Inflammatory macrophage treated with lipopolysaccharide for 4 hours (primary cell): ENCODE measurements at places on chromosomes 6 and 20.

DNA sequence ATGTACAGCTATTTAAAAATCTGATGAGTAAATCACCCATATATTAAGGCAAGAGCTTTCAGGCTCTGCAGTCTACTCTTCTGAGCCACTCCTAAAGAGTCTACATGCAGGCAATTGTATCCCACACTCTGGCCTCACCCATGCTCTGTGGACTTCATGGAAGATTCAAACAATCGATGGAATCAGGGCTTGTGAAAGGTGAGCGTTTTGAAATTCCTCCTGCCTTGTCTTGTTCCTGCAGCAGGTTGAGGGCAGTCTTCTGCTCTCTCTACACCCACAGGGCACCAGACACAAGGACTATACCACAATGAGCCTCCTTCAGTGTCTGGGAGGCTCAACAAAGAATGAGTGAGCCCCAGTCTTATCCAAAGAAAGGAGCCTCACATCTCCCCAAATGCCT, 51.1 kb downstream of the TBC1D7 start:
- DNase-seq, result no peak

- no peak for DNase-seq
Measured at GRCh38 chr20:24589815-24590177, 120.4 kb downstream of the SYNDIG1 start.

DNA sequence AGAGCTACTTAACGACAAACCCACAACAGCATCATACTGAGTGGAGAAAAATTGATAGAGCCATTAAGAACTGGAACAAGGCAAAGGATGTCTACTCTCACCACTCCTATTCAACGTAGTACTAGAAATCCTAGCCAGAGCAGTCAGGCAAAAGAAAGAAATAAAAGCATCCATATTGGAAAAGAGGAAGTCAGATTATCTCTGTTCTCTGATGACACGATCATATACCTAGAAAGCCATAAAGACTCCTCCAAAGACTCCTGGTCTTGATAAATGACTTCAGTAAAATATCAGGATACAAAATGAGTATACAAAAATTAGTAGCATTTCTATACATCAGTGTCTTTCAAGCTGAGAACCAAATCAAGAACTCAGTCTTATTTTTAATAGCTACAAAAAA, 17.0 kb upstream of the FHL5 start:
- DNase-seq, result no peak

- DNase-seq, result no peak
Measured at GRCh38 chr6:147137986-147138385, 66.2 kb upstream of the STXBP5 start.

DNA sequence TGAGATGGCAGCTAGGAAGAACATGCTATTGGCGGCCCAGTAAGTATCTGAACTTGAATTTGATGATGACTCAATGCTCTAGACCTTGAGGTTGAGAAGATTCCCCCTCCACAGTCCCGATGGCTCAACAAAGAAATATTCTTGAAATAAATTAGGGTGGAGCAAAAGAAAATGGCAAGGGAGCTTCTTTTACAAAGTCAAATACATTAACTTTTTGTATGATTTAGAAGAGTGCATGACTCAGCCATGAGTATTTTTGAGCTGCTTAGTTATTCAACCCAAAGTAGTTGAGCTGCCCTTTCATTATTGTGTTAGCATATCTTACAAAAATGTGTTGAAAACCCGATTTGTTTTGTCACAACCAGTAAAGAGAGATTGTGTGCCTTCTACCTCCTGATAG, 7.6 kb downstream of the TFAP2C start:
- DNase-seq, result no peak

DNA sequence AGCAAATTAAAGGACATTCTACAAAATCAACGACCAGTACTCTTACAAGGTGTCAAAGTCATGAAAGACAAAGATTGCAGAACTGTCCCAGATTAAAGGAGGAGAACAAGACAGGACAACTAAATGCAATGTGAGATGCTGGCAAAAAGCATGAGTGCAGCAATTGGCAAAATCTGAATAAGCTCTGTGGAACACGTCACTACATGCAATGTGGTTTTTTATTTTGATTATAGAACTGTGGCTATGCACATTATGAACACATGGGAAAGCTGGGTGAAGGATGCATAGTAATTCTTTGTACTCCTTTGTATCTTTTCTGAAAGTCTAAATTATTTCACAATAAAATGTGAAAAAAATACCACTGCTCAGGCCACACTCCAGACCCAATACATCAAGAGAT, 509.4 kb downstream of the KIF16B start:
- DNase-seq, result no peak

DNA sequence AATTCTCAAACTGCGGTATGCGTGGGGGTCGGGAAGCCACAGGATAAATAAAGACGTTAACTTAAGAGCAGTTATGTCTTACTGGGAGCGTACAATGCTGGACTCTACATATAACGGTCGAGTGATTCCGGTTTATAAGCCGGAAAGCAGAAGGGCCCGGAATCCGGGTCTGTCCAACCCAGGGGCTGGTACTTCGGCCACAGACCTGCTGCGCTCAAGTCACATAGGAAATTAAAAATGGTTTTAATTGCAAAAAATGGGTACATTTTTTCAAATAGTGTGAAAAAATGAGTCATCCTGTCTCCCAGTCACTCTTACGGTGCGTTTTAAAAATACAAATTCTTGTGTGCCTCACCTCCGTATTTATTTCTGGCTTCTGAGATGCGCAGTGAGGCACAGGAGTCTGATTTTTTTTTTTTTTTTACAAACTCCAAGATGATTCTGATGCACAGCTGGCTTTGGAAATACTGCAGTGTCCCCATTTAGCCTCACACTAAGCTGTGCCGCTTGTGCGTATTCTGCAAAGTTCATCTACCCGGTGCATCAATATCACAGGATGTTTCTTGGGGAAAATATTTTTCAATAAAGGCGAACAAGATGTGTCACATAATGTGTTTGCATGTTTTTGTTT, 1.0 kb downstream of the PCIF1 start:
- DNase-seq, result no peak

GRCh38 chr20:39699166-39699725, 737.1 kb downstream of the DHX35 start:
- DNase-seq, result no peak

DNA sequence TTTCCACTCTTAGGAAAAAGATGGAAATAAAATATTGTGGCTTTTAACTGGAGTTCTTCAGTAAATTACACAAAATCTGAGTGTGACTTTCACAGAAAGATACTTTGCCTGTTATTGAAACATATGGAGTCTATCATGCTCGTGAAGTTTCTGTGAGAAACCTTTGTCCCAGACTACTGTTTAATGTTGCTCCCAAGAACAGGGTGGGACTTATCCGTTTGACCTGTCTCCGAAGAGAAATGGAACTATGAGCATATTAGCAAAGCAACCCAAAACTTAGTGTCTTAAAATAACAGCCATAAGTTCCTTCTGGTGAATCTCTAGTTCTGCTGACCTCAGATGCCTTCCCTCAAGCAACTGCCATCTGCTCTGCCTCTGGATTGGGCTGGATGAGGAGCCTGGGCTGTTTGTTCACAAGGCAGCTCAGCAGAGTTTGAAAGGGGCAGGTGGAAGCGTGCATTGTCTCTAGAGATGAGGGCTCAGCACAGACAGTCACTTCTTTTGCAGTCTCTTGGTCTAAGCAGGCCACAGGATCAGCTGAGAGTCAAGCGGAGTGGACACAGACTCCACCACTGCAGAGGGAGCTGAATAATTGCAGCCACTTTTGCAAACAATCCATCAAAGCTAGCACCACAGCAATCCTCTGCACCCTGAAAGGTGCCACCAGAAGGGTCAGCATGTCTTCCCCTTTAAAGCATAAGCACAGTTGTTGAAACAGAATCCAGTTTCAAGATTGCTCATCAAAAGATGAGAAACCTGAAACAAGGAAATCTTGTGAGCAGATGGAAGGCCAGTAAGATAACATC, 52.8 kb downstream of the MYB start:
- peak; percentile 27 for DNase-seq

- DNase-seq, result no peak
Measured at GRCh38 chr6:46816626-46817025, 23.4 kb downstream of the MEP1A start.

- peak; percentile 64 for DNase-seq
Measured at GRCh38 chr6:83860782-83861495, 1.4 kb downstream of the CYB5R4 start.

DNA sequence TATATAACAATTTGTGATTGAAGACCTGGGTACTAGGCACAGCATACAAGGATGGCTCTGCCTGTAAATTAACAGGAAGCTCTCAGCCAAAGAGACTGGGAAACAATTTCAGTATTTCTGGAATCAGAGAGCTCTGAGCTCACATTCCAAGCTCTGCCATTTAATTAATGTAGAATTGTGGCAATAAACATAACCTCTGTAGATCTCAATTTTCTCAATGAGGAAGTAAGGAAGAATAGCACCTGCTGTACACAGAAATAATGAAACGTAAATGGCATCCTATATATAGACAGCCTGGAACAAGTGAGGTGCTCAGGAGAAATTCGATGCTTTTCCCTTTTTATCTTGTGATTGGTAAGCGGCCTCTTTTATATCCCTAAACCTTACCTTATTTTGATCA, 538.5 kb upstream of the JAG1 start:
- no peak for DNase-seq

- peak; percentile 52 for DNase-seq
Measured at GRCh38 chr20:1108437-1108920, 9.9 kb upstream of the PSMF1 start.

GRCh38 chr6:148709577-148709976, 37.3 kb upstream of the UST start:
- DNase-seq, result no peak

- no peak for DNase-seq
Measured at GRCh38 chr6:167990016-167990945, 7.2 kb upstream of the KIF25 start.

DNA sequence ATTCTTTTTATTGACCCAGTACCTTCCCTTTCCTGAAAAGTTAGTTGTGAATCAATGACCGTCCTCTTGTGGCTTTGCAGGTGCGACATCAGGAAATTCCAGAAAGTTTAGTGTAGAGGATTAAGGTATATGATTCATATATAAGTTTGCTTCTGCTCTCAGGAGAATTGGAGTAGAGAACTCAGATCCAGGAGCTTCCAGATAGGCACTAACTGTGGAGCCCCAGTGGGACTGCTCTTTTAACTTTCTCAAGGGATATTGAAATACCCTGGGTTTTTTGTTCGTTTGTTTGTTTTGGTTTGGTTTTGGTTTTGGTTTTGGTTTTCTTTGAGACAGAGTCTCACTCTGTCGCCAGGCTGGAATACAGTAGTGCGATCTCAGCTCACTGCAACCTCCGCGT, 9.5 kb downstream of the TAAR2 start:
- DNase-seq, result peak; percentile 7

GRCh38 chr20:19786311-19786710, 28.3 kb downstream of the RIN2 start:
- peak; percentile 31 for DNase-seq

- peak; percentile 8 for DNase-seq
Measured at GRCh38 chr6:17580518-17581048, 19.5 kb upstream of the FAM8A1 start.

- DNase-seq, result no peak
Measured at GRCh38 chr6:80203283-80203682, 96.8 kb downstream of the BCKDHB start.

GRCh38 chr6:107607116-107607515, 117.2 kb downstream of the SOBP start:
- no peak for DNase-seq

DNA sequence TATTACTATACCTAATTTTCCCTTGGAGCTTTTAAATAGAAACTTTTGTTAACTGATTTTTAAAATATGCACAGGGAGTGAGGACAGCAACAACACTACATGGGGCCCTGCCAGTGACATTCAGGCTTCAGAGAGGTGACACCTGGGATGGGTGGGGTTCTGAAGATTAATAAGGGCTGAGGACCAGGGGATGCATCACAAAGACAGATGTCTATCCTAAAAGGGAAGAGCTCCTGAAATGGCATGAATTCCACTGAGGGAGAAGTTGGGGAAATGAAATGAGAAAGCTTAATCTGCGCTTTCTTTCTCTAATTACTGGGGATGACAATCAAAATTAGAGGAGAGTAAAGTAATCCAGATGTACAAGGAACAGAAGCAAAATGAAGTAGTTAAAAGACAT, 162.8 kb downstream of the BTBD9 start:
- no peak for DNase-seq

GRCh38 chr6:70412252-70413113, 825 bp upstream of the FAM135A start:
- DNase-seq, result no peak

DNA sequence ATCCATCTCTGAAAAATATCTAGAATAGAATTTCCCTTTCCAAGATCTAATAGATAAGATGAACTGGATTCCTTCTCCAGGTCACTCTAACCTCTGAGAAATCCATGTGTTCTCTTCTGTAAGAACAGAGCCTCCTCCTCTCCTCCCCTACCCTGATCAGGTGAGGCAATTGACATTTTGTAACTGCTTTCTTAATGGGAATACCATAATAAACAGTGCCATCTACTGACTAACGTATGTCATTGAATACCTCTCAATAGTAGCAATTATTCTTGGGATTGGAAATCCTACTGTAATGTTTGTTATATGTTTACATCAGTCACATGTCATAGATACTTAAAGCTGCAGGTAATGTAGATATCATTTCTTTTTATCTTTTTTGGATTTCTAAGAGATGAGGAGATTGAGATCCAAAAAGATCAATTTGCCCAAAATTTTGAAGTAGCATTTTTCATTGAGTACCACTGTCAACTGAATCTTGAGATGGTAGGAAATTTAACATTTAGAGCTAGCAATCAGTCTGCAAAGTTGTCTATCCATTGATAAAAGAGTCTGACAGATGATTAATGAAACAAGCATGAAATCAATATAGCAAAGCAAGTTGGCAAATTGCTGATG, 365.8 kb upstream of the HSF2 start:
- peak; percentile 39 for DNase-seq

DNA sequence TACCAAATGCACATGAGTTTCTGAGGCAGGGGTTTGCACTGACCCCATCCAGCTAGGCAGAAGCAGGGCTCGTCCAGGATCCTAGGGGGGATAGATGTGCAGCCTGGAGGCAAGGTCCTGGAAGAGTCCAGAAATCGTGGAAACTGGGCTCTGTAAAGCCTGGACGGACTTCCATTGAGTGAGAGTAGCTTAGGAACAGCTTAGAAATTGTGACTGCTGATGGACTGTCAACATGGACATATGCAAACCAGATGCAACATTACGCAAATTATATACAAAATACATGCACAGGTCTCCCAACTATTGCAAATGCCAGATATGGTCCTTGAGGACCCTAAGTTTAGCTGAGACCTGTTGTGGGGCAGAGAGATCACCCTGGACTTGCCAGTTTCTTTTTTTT, 4.8 kb upstream of the EMILIN3 start:
- DNase-seq, result no peak

DNA sequence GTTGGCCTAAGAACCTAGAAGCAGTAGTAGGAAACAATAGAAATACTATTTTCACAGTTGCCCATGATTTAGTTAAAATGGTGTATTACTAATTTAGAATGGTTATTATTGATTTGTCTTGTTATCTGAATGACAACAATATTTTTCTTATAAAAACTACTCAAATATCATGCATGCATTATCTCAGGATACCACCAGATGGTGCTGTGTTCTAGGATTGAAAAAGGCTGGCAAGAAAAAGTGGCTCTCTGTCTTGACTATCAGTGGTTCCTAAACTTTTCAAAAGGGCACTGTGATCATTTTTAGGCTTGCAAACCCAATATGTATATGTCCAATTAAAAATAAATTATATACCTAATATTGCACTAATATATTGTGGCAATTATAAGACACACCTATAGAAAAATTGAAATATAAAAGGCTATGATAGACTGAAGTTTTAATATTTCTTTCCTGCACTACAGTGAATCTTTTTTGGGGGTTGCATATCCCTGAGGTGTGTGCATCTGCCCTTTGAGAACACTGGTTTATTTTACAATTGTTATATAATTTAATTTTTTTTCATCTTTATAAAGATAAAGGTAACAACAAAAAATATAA, 131.7 kb upstream of the MLIP start:
- DNase-seq, result peak; percentile 38
